ENCODE measurements at places on chromosomes 5 and 9. TPM values are rescaled to one million over a fixed set of nuclear protein-coding genes. Genes with fewer than 3 reads are reported as not detected.
A peak's percentile ranks its signal among the peaks of the same experiment; 100 is the strongest.

GRCh38 chr9:101849102-101849707 is 110.8 kb upstream of the GRIN3A start:
- DNase-seq = no peak

DNA sequence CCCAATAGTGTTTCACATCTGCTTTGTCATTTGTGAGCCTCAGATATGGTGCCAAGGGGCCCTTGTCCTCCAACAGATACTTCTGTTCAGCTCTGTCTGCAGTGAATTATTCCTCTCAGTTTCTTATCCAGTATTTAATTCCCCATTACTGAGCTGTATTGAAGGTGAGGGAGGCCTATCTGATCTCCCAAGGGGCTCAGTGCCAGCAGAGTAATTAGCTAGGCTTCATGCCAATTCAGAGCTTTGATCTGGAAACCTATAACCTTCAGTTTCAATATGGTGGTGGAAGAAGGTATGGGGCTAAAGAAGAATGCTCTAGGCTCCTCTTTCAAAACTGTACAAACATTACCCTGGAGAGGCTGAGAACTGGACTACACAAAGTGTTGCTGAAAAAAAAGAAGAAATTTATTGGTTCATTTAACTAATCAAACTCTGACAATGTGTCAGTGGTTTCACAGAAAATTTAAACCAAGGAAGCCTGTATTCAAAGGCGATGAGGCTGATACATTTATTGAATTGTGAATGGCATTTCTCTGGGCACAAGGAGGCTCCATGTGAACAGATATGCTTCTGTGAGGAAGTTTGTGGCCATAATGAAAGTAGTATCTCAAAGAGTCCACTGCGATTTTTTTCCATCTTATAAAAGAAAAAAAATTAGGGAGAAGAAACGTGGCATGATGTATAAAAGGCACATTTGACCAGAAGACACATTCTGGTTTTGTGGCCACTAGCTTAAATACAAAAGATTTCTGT is 397.8 kb downstream of the TLE4 start:
- no peak for DNase-seq

DNA sequence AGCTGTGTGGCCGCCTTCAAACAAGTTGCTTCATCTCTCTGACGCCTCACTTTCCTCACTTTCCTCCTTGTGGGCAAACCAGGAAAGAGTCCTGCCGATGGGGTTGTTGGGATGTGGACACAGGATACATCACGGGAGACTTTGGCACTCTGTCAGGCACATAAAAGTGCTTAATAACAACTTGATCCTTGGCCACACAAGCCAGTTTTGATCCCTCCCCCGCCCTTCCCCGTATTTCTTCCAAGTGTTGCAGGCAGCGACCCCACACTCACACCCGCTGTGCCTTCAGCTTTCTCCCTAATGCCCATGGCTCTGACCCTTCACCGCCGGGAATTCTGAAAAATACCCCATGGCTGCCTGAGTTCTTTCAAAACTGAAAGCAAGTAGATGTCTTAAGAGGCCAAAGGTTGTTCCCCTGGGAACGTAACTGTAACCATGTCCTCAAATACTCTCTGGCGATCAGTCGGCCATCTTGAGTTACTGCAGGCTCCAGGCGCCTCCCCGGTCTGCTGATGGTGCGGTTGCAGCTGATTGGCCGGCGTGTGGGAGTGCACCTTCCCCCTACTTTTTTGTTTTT is 59.8 kb downstream of the ARHGEF37 start:
- DNase-seq = no peak

DNA sequence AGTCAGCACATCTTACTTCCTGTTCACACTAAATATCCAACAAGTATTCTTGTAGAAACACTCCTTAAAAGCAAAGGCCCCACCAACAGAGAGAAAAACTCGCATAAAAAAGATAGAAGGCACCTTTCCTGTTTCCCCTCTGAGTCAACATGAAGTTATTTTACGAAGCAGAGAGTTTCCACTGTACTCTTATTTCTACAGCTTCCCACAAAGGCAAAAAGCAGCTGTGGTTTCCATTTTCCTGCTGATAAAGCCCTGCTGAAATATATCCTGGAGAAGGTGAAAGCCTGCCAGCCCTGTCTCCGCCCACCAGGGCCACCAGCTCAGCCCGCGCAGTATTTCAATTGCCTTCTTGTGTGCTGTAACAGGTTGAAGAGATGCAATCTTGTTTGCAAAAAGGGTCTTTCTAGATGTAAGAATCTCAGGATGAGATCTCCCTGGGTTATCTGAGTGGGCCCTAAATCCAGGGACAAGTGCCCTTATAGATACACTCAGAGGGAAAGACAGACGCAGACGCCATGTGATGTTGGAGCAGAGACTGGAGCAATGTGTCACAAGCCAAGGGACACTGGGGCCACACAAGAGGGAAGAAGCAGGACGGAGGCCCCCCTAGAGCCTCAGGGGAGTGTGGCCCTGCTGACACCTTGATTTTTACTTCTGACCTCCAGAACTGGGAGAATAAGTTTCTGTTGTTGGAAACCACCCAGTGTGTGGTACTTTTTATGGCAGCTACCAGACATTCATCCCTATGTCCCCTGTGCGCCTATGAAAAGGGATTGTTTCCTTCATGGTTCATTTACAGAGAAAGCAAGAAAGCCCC is 19.9 kb downstream of the SEMA4D start:
- DNase-seq = peak; percentile 48

- no peak for DNase-seq
Observed at GRCh38 chr9:106587042-106587441, 275.9 kb upstream of the ZNF462 start.

Gene SREK1IP1
- 14.0 TPM for total RNA-seq
